Activated T-helper 9 cell treated with anti-CD3 and anti-CD28 coated beads, Interleukin-2, amount 50 U/mL, for 16 hours (primary cell): ENCODE measurements at places on chromosomes 11 and 22.

DNA sequence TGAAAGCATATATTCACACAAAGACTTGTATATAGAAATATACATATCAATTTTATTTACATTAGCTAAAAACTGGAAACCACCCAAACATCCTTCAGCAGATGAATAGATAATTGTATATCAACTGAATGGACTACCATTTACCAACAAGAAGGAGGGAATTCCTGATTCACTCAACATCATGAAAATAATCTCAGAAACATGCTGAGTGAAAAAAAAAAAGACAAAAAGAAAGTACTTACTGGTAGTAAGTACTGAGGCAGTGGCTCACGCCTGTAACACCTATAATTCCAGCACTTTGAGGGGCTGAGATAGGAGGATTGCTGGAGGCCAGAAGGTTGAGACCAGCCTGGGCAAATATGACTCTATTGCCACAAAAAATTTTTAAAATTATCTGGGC lies 7.4 kb upstream of the IPO7 start:
- no peak for DNase-seq

- DNase-seq: no peak
Measured at GRCh38 chr11:3160252-3161031, 4.7 kb downstream of the OSBPL5 start.

DNA sequence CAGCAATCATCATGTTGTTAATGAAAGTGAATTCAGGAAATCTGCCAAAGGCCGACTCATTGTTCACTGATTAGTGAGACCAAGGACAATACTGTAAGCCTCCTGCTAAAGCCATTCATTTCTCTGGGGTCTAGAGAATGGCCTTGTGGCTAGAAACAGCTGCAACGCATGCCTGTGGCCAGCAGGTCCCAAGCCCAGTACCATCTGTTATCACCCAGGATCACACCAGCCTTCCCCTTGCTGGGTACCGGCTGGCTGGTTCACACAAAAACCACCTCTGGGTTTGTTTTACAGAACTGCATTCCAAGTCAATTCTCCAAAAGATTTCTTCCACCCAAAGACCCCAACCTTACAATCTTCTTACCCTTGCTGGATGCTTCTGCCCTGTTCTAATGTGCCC lies 1.1 kb downstream of the PLAAT5 start:
- DNase-seq: no peak

DNA sequence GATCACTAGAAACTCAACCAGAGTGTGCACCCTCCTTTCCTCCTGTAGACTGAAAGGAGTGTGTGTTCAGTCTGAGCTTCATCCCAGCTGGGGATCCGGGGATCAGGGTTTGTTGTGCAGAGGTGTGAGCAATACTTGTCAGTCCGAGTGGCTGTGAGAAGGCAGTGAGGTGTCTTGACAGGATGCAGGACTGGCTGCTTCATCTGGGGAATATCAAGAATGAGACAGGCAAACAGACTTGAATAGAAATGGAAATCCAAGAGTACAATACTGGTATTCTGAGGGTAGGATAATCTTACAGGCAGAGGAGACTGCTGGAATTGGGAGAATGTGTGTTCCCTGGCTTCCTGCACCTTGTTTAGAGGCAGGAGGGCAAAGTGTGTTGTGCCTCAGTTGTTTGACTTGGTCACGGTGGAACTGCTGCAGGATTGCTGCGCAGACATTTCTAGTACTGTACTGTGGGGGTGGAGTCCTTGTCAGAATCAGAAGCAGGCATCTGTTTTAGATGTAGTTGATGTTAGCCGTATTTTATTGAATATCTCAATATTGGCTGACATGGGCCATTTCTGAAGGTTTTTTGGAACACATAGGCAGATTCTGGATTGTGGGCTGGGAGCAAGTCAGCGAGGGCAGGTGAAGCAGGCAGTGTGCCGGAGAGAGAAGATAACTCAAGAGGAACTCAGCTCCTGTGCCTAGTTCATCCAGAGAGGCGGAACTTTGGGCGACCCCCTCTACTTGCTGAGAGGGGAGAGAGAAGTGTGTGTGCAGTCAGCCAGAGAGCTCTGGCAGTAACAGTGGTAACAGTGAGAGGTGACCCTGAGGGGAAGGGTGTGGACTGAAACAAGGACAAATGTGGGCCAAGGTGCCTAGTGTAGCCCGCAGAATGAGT lies 27.1 kb upstream of the GRK2 start:
- no peak for DNase-seq

GRCh38 chr22:33354928-33355327 lies 296.7 kb upstream of the SYN3 start:
- no peak for DNase-seq

DNA sequence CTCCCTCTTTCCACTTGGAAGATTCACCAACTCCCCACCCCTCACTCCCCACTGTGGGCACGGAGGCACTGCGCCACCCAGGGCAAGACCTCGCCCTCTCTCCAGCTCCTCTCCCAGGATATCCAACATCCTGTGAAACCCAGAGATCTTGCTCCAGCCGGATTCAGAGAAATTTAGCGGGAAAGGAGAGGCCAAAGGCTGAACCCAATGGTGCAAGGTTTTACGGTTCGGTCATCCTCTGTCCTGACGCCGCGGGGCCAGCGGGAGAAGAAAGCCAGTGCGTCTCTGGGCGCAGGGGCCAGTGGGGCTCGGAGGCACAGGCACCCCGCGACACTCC lies 397 bp upstream of the CD44 start:
- DNase-seq: no peak

- DNase-seq: no peak
Measured at GRCh38 chr11:96090711-96091110, 166.8 kb upstream of the MTMR2 start.

- peak; percentile 60 for DNase-seq
Measured at GRCh38 chr22:46737976-46738646, at the start of gene CERK. Gene CERK, minus strand, starts transcription at chr22:46738252. Its CDS starts 104 bp downstream, at chr22:46738148.
